ENCODE measurements at places on chromosomes 1 and 21. TPM values are rescaled to one million over a fixed set of nuclear protein-coding genes. Genes with fewer than 3 reads are reported as not detected.

The NGF gene
- polyA plus RNA-seq: 1.9 TPM

The SCAMP3 gene
- polyA plus RNA-seq: 44.4 TPM

GRCh38 chr1:15384301-15384901 lies 25.3 kb upstream of the EFHD2 start:
- no peak for DNase-seq

DNA sequence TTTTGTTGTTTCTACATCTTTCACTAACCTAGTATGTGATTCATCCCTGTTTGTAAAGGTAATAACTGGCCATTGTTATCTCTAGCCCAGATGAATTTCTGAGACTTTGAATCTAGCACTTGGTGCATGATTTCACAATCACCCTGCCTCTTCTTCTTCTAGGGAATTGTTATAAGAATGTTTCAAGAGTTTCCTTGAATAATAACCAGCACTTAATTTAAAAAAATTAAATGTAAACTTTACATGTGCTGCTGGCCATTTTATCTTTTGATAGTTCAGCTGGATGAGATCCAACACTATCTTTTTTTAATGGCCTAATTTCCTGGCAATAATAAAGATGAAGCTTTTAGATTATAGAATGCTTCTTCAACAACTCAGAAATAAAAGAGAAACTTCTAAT lies 31.8 kb downstream of the UBE2U start:
- DNase-seq: no peak

The NUDC gene
- polyA plus RNA-seq: 50.2 TPM

The AMPD1 gene
- 122 TPM for polyA plus RNA-seq

Data from forelimb muscle (tissue), 1 donor.